ENCODE measurements at places on chromosomes 3 and 15.

- no peak for DNase-seq
Observed at GRCh38 chr15:59994888-59995557, 9.1 kb upstream of the FOXB1 start.

DNA sequence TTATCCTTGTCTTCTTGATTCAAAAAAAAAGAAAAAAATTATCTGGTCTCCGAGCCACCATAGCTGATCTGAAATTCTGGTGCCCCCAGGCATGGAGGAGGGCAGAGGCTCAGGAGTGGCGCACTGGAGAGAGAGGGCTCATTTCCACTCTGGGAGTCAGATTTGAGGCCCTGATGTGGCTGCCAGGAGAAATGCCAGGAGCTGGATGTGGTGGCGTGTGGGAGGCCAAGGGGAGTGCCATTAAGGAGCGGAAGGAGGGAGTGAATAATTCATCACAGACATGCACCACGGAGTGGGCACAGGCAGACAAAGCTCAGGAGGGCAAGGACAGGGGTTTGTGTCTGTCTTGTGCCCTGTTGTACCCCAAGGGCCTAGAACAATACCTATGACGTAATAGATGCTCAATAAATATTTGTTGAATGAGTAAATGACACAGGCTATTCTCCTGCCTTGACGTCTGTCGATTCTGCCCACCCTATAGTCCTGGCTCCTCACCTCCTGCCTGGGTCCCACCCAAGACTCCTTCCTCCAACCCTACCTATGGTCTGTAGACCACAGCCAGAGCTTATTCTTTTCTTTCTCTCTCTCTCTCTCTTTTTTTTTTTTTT is 12.0 kb upstream of the GRIP2 start:
- peak; percentile 9 for DNase-seq

- DNase-seq = peak; percentile 72
Observed at GRCh38 chr15:80780416-80781221, 1.4 kb downstream of the CEMIP start.

DNA sequence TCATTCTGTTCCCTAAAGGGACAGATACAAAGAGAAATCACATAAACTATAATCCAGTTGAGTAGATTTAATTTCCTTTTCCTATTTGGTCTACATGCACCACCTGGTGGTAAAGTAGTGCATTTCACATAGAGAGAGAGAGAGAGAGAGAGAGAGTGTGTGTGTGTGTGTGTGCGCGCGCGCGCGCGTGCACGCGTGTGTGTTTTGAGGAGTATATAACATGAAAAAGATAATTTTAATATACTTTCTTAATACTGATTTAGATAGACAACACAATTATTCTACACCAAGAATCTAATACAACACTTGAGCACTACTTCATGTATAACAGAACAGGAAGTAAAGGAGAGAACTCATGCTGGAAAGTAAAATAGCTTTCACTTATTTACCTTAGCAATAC is 1.1 kb upstream of the FGF7 start:
- peak; percentile 54 for DNase-seq

DNA sequence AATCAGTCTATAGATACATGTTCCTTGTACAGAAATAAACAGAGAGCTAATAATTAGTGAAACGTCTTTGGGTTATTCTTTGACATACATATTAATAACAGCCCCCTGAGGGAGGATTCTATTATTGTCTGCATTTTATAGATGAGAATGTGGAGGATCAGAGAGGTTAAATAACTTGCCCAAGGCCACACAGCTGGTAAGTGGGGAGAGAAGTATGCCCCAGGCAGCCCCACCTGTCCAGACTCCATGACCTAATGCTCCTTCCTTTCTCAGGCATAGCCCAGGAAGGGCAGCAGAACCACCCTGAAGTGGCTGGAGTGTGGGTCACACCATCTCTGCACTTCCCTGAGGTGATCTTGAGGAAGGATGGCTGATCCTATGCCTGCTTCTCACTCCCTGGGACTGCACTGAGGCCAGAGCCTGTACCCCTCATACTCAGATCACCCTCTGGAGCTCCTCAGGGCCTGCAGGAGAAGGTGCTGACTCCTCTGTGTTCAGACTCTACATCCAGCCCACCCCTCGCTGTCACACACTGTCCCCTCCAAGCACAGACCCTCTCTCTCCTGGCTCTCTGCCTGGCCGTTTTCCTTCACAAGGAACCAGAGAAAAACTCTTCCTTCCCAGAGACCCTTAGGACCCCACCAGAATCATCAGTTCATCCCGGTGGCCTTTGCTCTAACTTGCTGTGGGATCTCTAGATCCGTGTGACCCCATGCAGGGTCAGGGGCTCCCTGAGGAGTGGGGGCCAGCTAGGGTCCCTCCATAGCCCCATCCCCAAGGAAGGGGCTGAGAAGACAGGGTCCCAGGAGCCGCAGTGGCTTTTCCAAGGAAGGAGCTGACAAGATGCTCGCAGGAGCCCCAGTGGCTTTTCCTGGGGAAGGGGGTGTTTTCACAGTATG is 4.4 kb upstream of the HHATL start:
- DNase-seq = no peak

DNA sequence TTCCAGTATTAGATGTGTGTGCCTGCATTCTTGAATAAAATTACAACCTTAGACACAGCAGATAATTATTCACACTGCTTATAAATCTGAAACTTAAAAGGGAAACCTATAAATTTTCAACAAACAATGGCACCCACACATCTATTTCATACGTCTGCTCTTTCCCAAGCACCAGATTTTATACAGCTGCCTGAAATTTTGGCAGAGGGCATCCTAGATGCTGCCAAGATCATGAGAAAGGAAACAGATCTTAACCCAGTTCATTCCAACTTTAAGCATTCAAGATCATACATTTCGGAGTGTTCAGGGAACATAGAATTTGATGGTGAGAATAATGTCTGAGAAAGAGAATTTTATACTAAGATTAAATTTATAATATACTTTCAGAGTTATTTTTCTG is 53.1 kb downstream of the CLDN1 start:
- no peak for DNase-seq

Data from left cardiac atrium (tissue), 4 donors.